ENCODE measurements at places on chromosomes 2 and 18.
A peak's percentile ranks its signal among the peaks of the same experiment; 100 is the strongest.

DNA sequence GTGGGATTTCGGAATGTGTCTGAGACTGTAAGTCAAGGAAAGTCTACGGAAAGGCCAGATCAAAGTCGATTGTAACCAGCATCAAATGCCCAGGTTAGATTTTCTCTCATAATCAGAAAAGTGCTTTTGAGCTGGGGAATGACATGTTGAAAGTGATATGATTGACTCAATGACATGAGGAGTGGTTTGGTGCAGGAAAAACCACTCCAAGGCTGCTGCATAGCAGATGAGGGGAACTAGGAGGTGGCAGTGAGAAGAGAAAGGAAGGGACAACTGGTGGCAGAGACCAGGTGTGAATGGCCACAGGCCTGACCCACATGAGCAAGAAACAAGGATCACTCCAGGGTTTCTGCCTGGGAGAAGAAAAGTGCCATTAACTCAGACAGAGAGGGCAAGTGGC, 822 bp downstream of the SLC35F6 start:
- no peak for DNase-seq

GRCh38 chr2:38720613-38721241, 30.4 kb downstream of the SRSF7 start:
- no peak for DNase-seq

DNA sequence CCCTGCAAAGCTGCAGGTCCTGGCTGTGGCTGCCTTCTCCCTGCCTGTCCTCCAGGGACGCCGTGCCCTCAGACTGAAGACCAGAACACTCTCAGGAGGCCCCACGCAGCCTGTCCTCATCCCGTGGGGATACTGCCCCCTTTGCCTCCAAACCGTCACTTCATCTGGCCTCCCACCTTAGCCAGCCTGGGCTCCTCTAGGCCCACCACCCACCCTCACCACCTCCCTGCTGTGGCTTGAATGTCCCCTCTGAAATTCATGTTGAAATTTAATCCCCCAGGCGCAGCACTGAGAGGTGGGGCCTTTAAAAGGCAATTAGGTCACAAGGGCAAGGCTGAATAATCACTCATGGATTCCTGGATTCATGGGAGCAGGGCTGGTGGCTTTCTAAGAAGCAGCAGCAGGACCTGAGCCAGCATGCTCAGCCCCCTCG, 198.2 kb downstream of the SEPTIN10 start:
- no peak for DNase-seq

GRCh38 chr2:239920693-239921365, 104.3 kb downstream of the NDUFA10 start:
- no peak for DNase-seq

GRCh38 chr18:72846736-72847533, 20.9 kb downstream of the NETO1 start:
- DNase-seq = no peak

- DNase-seq = no peak
Measured at GRCh38 chr2:132538331-132538855, 121.8 kb downstream of the GPR39 start.

DNA sequence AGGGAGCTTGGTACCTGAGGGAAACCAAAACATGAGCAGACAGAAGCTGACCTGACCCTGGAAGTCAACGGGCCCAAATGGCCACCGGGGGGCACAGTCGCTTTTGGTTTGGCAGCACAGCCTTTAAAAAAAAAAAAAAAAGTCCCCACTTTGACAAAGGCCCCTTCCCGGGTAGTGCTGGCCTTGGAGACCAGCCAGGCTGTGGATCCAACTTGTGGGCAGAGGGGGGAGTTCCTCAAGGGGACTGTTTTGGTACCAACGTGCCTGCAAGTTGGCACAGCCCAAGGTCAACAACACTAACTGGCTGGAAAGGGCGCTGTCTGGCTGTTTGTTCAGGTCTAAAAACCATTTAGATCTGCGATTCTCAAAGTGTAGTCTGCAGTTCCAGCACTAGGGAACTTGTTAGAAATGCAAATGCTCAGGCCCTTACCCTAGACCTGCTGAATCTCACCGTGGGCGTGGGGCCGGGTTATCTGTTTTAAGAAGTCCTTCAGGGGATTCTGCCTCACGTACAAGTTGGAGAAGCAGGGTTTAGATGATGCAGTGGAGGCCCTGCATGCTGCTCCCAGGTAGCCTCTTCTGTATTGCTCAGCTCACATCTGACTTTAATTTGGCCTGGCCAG, 83.0 kb downstream of the LPIN1 start:
- DNase-seq = peak; percentile 55

DNA sequence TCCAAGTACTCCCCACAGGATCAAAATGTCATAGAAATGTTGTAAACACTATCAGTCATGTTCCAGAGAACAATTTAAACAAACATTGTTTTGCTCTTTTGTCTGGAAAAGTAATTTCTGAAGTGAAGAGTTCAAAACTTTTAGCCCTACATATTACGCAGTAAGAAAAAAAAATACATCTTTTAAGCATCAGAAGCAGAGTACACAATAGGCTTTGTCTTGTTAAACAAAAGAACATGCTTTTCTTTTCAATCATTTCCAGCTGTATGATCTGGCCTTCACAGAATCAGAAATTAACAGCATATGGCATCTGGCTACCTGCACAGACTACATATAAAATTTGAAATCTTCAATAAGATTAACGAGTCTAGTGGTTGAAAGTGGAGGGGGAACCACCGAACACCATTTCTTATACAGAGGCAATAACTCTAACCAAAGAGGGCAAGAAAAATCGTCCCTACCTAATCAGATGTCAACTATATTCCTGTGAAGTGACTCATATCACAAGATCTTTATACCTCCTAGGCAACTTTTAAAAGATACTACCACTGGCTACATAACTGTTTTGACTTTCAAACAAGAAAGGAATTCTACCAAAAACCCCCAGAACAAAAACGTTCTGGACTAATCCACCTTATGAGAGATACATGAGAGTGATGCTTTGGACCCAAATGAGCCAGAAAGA, 149.3 kb downstream of the EXOC6B start:
- DNase-seq = no peak

- DNase-seq = no peak
Measured at GRCh38 chr18:13120983-13121441, 97.5 kb upstream of the LDLRAD4 start.

DNA sequence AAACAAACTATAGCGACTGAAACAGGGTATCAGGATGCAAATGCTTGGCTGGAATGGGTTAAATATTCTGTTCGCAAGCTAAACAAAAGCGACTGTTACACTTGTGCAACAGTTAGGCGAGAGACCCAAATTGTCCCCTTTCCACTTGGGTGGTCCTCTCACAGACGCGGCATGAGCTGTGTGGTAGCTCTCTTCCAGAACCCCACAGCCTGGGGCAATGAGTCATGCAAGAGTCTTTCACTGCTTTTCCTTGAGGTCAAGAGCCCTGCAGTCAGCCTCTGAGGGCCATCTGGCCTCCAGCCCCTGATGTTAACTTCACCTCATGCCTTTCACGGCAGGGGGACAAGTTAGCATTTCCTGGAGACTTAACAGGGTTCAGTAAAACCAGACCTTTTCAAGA, 25.7 kb downstream of the SULT1C4 start:
- DNase-seq = no peak

DNA sequence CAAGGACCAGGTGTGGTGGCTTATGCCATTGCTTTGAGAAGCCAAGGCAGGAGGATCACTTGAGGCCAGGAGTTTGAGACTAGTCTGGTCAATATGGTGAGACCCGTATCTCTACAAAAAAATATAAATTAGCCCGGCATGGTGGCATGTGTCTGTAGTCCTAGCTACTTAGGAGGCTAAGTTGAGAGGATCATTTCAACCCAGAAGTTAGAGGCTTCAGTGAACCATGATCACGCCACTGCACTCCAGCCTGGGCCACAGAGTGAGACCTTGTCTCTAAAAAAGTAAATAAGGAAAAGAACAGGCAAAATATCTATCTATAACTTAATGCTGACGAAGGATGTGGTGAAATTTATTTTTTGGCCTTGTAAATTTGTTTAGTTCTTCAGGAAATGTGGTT, 78.1 kb downstream of the UGGT1 start:
- DNase-seq = no peak

GRCh38 chr18:25279133-25279532, 72.8 kb downstream of the ZNF521 start:
- no peak for DNase-seq

GRCh38 chr2:239195318-239195871, 205.4 kb downstream of the HDAC4 start:
- DNase-seq = no peak

GRCh38 chr2:138040616-138041015, 76.3 kb downstream of the HNMT start:
- no peak for DNase-seq

- no peak for DNase-seq
Measured at GRCh38 chr2:71613403-71613952, 160.1 kb downstream of the DYSF start.

DNA sequence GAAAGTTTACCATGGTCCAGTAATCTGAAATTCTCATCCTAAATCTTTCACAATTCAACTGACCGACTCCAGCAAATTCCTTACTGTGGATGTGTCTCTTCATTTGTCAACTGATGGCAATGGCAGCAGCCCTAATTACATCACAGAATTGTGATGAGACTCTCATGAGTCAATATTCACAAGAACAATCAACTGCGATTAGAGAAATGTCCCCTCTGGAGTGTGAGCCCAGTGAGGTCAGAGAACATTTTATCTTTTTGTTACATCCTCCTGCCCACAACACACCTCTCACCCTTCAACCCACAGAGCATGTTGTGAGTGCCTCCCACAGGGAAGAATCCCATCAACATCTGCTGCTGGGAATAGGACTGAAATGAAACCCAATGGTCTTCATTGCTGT, 73.6 kb downstream of the CD226 start:
- DNase-seq = no peak

DNA sequence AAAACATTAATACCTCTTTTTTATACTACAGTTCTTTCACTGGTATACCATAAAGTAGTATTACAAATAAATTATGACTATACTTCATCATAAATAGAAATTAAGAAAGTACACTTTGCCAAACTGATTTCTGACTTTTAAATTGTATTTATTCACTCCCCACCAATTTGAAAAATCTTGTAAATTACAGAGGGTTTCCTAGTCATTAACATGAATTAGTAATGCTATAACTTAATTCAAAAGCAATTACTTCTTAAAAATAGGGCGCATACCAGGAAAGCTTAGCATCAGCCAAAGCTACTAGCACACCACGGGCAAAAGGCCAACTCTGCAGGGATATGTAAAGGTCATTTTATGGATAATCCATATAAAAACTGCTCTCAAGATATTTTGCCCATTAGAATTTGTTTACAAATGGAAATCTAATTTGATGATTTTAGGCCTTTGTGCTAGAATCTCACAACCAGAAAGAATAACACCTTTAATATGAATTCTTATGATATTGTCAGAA, 142.3 kb downstream of the PIGN start:
- DNase-seq = no peak

GRCh38 chr2:197240421-197241041, 70.0 kb downstream of the ANKRD44 start:
- DNase-seq = peak; percentile 57

- DNase-seq = no peak
Measured at GRCh38 chr2:212953170-212953920, 198.1 kb downstream of the IKZF2 start.

DNA sequence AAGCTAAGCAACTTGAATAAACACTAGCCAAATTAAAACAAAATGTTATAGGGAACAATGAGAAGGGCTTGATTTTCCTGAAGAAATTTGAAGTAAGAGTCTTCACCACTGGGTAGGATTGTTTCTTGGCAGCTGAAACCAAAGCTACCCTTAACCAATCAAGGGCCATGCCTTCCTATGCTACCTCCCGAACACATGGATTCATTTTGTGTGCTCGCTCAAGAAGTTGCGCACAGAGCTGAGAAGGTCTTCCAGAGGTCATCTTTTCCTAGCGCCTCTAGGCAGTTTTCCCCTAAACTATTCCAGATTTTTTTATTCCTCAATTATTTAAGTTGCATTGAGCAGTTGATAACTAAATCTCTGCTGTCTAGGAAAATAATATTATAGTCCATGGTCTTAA, 264.6 kb downstream of the RBM43 start:
- no peak for DNase-seq

GRCh38 chr2:171315781-171316180, 118.0 kb downstream of the METTL8 start:
- DNase-seq = no peak

- DNase-seq = no peak
Measured at GRCh38 chr2:170968205-170969003, 39.4 kb downstream of the GORASP2 start.

GRCh38 chr2:173972165-173972564, 7.0 kb upstream of the SP3 start:
- no peak for DNase-seq

DNA sequence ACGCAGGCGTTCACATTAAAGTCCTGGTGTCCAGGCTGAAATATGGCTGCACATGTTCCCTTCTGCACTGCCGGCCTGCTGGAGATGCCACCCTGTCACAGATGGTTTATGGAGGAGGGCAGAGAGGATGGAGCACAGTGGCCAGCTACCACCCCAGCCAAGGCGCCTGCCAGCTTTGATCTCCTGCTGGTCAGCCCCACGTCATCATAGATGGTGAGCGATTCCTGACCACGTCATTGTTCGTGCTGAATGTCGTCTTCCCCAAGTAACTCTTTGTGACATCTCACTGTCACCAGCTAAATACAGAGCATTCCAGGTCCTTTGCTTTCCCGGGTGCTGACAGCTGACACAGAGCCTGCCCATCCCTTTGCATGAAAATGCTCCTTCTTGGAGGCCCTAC, 248.3 kb downstream of the TTC32 start:
- no peak for DNase-seq

DNA sequence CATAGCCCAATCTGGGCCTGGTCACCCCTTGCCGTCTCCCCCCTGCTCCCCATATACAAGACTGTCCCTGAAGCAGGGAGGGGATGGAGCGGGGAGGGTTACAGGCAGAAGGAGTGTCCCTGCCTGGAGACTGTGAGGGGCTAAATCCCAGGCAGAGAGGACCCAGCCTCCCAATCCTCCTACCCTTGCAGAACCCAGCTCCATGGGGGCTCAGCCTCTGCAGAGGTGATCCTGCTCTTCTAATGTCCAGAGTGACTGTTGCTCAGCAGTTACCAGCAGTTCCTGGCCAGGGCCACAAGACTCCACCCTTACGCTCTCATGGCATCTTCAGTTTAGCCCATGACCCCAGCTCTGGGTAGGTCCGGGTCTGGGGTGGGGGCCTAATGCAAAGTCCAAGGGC, 58.1 kb downstream of the COA5 start:
- DNase-seq = no peak

- DNase-seq = no peak
Measured at GRCh38 chr2:177691177-177691576, 298.6 kb downstream of the AGPS start.

- no peak for DNase-seq
Measured at GRCh38 chr2:144067506-144067905, 452.4 kb downstream of the ZEB2 start.

DNA sequence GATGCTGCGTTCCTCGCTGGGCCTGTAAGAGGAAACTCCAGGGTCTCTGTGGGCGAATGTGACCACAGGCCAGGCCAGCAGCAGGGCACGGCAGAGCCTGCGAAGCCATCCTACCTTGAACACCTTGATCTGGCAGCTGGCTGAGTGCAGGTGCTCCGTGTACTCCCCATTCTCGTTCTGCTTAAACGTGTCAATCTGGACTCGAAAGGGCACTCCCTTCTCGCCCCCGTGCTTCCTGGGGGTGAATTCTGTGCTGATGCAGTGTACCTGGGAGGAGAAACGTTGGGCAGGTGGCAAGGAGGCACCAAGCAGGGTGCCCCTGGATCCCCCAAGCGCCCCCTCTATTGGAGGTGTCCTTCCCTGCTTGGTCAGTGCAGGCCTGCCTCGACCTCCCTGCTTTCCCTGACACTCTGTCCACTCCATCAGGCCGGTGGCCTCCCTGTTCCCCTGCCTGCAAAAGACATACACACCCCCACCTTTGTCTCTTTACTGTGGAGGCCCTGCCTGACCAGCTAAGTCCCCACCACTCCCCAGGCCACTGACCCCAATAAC, 38.2 kb downstream of the TFCP2L1 start:
- no peak for DNase-seq
